SIG-M5 (cell line): ENCODE measurements at places on chromosomes 13 and 19.

DNA sequence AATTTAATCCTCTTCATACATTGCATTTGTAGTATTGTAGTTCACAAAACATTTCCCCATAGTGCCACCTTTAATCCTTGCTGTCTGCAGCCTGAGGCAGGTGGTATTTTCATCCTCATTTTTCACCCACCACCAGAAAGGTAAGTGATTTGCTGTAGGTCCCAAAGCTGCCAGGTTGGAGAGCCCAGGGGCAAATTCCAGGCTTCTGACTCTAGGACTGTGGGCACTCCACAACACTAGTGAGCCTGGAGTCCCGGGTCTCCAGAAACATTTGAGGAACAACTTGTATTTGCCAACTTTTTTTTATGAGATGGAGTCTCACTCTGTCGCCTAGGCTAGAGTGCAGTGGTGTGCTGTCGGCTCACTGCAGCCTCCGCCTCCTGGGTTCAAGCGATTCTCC is 6.2 kb downstream of the ILF3 start:
- DNase-seq, result no peak

GRCh38 chr13:93899981-93900380 is 579.5 kb downstream of the DCT start:
- no peak for DNase-seq

DNA sequence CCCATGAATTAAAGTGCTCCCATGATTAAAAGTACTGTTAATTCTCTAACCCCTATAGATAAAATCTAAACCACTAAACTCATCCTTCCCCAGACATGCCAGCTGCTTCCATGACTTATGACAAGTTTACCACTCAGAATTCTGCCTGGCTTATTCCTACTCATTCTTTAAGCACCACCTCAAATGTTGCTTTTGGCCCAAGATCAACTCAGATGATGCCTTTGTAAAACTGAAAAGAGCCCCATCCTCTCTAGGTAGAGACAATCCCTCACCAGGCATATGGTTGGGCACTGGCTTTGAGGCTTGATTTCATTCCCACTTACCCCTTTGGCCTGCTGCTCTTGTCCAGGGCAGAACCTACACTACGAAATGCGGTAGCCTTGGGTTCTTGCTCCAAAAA is 250.0 kb downstream of the DNAJC15 start:
- no peak for DNase-seq

DNA sequence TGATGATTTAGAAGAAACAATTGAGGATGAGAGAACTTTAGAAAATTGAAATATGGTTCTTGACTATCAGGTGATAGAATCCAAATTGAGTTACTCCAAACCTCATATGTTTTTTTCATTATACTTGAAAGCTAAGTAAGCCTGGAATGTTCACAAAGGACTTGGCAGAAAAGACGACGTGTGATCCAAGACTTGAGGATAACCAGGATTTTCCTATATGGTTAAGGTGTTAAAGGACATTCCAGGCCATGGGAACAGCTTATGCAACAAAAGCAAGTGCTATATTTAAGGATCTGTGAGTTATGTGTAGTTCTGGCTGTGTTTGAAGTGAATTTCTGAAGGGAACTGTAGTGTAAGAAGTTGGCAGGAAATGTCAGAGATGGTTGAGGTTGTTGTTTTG is 52.5 kb downstream of the SLITRK1 start:
- DNase-seq, result no peak

DNA sequence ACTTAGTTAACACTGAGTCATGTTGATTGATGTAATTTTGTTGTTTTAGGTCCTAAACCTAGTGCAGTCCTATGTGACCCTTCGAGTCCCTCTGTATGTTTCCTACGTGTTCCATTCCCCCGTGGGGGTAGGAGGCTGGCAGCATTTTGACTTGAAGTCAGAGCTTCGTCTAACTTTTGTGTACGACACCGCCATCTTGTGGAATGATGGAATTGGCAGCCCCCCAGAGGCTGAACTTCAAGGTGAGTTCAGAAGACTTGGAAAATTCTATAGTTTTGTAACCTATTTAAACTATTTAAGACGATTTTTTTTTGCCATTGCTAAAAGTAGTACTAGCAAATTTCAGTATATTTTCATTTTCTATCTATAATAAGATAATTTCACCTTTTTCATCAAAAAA is 117.9 kb downstream of the STOML3 start:
- no peak for DNase-seq

DNA sequence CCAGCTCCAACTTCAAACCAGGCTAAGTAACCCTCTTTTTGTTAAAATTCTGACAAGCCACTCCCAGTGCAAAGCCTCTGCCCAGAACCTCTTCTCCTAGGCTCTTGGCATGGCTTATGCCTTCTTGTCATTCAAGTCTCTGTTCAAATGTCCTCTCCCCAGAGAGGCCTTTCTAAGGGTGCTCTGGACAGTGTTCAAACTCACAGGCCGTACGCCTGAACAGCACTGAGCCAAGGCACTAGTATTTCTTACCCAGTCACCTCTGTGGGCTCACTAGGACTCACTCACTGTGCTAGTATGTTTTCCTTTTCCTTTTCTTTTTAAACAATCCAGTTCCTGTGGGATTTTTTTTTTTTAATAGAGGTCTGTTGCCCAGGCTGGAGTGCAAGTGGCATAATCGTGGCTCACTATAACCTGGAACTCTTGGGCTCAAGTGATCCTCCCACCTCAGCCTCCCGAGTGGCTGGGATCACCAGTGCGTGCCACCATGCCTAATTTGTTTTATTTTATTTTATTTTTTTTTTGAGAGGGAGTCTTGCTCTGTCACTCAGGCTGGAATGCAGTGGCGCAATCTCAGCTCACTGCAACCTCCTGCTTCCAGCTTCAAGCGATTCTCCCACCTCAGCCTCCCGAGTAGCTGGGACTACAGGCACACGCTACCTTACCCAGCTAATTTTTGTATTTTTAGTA is 2.3 kb upstream of the ASF1B start:
- no peak for DNase-seq

GRCh38 chr19:55703790-55704215 is 28.8 kb downstream of the EPN1 start:
- no peak for DNase-seq

DNA sequence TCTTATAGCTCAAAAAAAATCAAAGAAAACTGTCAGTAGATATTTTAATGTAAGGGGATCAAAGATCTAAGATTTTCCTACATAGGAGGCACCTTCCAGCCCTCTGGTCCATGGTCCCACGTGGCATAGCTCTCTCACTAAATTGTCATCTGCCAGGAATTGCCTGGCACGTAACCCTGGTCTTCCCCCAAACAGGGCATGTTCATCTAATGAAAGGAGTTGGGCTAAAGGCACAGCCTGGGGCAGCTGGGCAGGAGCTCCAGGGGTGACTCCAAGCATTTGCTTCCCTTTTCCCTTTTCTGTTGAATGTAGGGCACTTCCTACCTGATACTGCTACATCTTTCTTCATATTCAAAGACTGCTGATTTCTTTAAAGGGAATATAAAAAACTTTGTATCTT is 148.7 kb downstream of the COL4A1 start:
- DNase-seq, result no peak

DNA sequence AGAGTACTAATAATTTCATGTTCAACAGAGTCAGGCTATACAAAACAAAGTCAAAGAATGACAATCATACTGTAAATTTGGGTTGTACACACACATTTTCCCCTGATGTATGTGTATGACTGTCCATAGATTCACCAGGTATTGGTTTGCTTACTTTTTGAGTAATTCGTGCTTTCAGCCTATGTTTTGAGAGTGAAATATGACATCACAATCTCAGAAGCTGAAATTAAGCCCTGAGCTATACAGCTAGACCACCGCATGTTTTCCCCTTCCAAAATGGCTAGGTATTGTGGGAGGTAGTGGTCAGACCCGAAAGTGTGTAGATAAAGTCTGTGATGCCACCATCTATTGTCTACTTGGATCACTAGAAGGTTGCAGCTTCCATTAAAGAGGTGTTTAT is 102.8 kb downstream of the KATNAL1 start:
- DNase-seq, result no peak

DNA sequence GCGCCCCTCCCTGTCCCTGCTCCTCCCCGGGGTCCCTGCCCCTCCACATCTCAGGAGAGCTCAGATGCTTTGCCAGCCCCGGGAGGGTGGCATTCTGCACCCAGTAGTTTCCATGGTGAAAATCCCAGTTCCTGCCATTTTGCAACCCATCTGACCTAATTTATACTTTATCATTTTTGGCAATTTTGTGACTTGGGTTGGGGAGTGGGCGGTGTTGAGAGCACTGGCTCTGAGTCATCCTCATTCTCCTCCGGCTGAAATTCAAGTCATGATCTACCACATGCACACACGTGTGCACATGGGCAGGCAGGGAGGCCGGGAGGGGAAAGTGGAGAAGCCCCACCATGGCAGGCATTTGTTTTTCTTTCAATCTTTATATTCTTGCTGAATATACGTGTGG is 208.6 kb downstream of the URI1 start:
- no peak for DNase-seq

GRCh38 chr19:23771316-23771715 is 12.6 kb upstream of the ZNF681 start:
- DNase-seq, result no peak

DNA sequence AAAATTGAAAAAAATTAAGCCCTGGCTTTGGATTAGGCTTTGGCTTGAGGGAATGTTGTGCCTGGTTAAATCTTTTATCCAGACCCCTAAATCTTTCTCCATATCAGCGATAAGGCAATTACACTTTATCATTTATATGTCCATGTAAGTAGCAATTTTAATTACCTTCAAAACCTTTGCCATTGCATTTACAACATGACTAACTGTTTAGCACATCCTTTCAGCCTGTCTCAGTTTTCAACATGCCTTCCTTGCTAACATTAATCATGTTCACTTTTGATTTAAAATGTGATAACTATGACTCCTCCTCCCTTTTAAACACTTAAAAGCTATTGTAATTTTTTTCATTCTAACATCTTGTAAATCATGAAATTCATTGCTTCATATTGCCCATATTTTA is 583.7 kb downstream of the SLITRK1 start:
- DNase-seq, result no peak
